ENCODE measurements at places on chromosomes 13 and 19.

- no peak for DNase-seq
Measured at GRCh38 chr19:50264483-50265186, 61.2 kb downstream of the MYH14 start.

DNA sequence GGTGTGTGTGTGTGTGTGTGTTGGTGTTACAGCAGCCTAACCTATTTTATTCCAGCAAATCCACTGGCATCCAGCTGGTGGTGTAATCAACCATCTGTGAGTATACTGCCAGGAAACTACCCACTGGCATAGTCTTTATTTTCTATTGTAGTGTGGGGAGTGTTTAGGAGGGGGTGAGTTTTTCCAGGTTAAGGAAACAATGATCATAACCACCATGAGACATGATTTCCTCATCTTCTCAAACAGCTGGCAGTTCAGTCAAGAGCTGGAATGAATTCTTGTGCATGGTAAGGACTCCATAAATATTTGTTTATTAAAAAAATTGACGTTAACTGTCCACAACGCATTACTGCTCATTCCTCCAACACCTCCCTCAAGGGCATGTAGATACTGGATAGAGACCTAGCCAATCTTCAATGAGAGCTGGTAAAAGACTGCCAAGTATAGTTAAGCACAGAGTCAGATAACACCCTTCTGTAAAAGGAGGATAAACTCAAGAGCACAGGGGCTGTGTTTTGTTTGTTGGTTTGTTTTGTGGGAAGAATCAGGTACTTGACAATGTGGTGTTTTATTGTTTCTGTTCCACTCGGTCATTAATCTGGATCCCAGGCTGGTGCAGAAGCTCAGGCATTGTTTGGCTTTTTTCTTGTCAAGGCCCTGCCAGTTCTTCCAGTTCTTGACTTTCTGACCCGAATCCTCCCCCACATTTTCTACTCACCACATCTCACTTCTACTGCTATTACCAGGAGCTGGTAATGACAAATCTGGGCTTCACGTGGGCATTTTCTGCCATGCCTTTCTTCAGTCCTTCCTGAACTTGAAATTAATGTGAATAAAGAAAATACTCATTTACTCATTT is 31.6 kb upstream of the SLC46A3 start:
- DNase-seq: no peak

GRCh38 chr19:383040-383439 is 25.9 kb downstream of the C2CD4C start:
- DNase-seq: no peak

- no peak for DNase-seq
Measured at GRCh38 chr13:104206450-104207044, 1140.3 kb upstream of the SLC10A2 start.

GRCh38 chr13:87925006-87925405 is 253.8 kb downstream of the SLITRK5 start:
- DNase-seq: no peak

DNA sequence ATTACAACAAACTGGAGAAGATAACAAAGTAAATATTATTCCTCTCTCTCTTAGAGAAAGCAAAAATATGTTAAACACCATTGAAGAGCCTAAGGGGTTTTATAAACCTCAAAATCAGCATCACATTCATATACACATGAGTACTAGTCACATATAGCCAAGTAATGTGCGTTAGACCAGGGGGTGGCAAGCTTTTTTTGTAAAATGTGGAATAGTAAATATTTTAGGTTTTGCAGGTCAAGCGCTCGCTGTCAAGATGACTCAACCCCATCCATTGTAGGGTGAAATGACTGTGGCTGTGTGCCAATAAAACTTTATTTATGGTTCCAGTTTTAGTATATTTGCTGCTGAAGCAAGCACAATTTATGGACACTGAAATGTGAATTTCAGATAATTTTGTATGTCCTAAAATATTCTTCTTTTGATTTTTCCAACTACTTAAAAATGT is 21.7 kb downstream of the RFX2 start:
- DNase-seq: no peak

- DNase-seq: no peak
Measured at GRCh38 chr19:47232422-47233211, 1.6 kb upstream of the BBC3 start.
